K562 (cell line): ENCODE measurements at places on chromosomes 1 and 21.

- peak; percentile 52 for DNase-seq
Measured at GRCh38 chr1:18955441-18956192, 859 bp downstream of the IFFO2 start.

DNA sequence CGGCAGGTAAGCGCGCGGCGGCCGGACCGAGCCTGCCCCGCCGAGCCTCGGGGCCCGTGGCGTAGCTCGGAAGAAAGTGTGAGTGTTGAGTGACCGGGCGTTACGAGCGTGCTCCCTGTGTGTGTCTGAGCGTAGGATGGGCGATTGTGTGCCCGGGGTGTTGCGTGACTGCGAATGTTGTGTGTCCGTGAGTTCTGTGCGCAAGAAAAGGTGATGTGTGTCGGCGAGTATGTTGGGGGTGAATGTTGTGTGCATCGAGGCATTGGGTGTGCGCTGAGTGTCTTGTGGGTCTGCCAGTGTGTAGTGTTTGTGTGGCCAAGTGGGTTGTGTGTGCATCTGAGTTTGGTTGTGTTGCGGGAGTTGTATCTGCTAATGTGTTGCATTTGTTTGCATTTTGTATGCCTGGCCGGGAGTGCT is 398 bp downstream of the PTPRU start:
- DNase-seq, result no peak

DNA sequence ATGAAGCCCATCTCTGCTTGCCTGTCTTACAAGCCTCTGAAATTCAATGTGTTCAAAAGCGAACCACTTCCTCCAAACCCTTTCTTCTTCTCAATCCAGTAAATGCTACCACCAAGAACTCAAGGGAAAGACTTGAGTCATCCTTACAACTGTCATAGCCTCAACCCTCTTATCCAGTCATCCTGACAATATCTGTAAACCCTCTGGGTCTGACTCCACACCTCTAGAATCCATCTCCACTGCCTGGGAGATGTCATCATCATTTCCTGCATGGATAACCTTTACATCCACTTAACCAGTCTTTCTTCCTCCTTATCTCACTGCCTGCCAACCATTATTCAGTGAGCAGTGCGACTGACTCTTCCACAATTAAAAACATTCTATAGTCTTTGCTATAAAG is 441.1 kb downstream of the SETD4 start:
- peak; percentile 14 for DNase-seq

GRCh38 chr1:115322631-115323030 is 15.4 kb downstream of the NGF start:
- DNase-seq, result no peak

- peak; percentile 52 for DNase-seq
Measured at GRCh38 chr1:112954945-112955772, 837 bp downstream of the SLC16A1 start.

GRCh38 chr1:92709738-92710137 is 75.2 kb downstream of the EVI5 start:
- DNase-seq, result peak; percentile 48

- DNase-seq, result no peak
Measured at GRCh38 chr1:31434101-31434871, 21.3 kb downstream of the SERINC2 start.

GRCh38 chr21:41821756-41822431 is 55.0 kb upstream of the RIPK4 start:
- DNase-seq, result no peak

DNA sequence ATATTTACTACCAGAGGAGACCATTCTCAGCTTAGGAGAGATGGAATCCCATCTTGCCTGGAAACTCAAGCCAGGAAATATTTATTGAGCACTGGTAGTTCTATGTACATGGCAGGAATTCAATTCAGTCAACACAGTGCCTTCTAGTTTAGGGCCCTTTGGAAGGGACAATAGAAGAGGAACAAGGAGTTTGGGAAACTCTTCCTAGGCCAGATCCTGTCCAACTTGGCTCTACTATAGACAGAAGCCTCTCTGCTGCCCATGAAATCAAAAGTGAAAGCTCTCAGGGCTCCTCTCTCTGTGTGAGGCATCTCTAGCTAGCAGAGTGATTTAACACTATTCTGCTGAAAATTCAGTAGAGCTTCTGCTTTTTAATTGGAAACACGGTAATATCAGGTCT is 244.6 kb upstream of the MAP1LC3C start:
- no peak for DNase-seq

DNA sequence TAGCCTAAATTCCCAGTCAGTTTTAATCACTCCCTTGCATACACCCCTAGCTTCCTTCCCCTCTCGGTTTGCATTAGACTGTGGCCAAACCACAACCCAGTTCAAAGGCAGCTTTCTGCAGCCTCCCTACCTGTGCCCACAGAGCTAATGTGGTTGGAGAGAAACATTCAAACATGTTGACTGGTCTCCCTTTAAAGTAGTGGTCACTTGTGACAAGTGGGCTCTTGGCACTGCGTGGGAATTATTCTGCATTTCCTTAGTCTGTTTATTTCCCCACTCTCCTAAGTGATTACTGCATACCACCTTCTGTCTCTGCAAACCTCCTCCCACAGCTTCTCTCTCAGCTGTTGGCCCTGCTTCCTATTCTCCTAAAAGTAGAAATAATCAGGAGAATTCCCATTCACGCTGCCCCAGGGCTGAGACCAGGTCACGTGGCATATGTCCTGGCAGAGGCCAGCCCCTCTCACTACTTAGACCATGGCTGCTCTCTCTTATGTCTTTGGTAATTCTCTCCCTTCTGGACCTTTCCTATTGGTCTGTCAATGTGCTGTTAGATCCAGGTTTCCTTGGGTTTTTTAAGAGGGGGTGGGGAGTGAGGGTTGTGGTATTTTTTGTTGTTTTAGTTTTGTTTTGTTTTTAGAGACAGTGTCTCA is 38.4 kb upstream of the CD101 start:
- DNase-seq, result no peak

- DNase-seq, result no peak
Measured at GRCh38 chr21:14968029-14968428, 96.8 kb downstream of the NRIP1 start.

- peak; percentile 17 for DNase-seq
Measured at GRCh38 chr1:213931836-213932235, 55.9 kb upstream of the PROX1 start.

DNA sequence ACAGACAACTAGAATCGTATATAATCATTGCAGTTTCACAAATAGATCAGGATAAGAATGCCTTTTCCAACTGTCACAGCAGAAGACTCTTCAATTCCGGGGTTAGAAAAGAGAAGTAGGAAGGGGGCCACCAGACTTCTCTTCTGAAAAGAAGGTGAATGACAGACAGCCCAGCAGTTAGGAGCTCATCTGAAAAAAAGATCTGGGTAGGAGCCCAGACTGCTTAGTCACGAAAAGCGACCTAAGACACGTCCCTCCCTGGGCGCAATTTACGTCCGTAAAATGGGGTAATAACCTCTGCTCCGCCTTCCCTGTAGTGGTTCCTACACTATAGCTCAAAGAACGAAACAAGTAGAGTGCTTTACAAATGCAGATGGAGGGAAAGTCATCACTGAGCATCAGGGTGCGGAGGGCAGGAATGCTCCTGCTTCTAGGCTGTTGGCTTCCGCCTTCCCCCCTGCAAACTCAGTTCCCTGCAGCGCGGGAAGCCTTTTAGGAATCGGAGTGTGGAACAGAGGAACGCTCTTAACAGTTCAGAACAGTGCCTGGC is 582 bp downstream of the ORC1 start:
- peak; percentile 86 for DNase-seq

GRCh38 chr21:46459356-46460112 is 843 bp downstream of the DIP2A start:
- peak; percentile 64 for DNase-seq

DNA sequence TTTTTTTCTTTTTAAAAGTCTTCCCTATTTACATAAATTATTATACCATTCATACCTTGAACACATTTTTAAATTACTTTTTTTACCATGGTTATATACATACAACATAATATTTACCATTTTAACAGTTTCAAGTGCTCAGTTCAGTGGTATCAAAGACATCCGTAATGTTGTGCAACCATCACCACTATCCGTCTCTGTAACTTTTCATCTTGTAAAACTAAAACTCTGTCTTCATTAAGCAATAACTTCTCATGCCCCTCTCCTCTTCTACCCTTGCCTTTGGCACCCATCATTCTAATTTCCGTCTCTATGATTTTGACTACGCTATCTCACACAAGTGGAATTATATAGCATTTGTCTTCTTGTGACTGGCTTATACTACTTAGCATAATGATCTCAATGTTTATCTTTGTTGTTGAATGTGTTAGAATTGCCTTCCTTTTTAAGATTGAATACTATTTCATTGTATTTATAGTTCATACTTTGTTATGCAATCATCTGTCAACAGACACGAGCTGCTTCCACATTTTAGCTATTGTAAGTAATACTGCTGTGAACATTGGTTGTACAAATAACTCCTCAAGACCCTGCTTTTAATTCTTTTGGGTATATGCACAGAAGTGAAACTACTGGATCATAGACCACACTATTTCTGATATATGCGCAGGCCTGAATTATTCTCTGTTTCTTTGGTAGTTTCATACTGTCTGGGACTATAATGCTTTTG is 689.5 kb upstream of the NCAM2 start:
- no peak for DNase-seq

DNA sequence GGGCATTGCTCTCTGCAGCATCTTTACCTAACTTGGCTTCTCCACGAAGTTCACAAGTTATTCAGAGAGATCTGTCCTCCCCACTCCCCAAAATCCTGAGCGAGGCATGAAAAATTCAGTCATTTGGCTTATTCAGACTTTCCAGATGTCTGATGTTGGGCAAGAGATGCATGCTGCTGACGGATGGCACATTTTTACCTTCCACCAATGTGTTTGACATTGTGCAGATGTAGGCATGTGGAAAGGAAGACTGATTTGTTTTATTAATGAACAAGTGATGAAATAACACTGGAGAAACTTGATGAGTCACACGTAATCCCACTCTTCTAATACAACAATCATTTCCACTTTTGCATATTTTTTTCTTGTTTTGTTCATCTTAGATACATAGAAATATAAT is 86.7 kb downstream of the C1orf94 start:
- DNase-seq, result no peak

DNA sequence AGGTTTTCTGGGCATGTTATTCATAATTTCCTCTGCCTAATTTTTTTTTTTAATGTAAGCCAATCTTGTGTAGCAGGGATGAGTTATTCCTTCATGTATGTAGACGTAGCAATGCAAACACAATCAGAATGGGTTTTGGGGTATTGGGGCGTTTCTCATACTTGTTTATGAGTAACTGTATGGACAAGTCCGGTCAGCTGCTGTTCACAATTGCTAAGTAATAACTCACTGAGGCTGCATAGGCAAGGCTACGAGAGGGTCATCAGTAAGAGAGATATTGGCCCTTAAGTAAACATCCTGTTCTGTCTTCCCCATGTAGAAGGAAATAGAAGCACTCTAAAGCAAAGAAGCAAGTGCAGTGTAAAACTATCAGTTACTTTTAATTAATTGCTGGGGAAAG is 9.5 kb upstream of the TARS2 start:
- DNase-seq, result peak; percentile 42

GRCh38 chr1:84236256-84236655 is 65.3 kb upstream of the SAMD13 start:
- DNase-seq, result no peak

- DNase-seq, result no peak
Measured at GRCh38 chr1:91750398-91750996, 135.5 kb downstream of the TGFBR3 start.
